ENCODE measurements at places on chromosomes 12 and 14.

GRCh38 chr12:67671892-67672291 is 23.3 kb downstream of the DYRK2 start:
- no peak for DNase-seq

GRCh38 chr14:71985538-71986189 is 53.4 kb downstream of the RGS6 start:
- DNase-seq, result no peak

- DNase-seq, result no peak
Measured at GRCh38 chr14:21205678-21206581, 50.1 kb upstream of the OR5AU1 start.

DNA sequence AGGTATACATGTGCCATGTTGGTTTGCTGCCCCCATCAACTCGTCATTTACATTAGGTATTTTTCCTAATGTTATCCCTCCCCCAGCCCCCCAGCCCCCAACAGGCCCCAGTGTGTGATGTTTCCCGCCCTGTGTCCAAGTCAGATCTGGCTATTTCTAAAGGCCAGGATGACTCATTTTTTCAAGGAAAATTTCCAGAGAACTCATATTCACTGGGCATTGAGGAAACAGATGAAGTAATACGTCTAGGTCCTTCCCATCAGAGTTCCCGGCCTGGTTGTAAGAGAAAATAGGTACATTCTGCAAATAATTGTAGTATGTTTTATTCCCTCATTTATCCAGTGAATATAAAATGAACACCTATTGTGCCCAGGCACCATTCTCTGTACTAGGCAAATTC is 345.2 kb downstream of the BCL11B start:
- no peak for DNase-seq

- no peak for DNase-seq
Measured at GRCh38 chr12:6223545-6223944, 23.3 kb downstream of the CD9 start.

- no peak for DNase-seq
Measured at GRCh38 chr14:24314377-24315193, 3.3 kb downstream of the LTB4R start.

DNA sequence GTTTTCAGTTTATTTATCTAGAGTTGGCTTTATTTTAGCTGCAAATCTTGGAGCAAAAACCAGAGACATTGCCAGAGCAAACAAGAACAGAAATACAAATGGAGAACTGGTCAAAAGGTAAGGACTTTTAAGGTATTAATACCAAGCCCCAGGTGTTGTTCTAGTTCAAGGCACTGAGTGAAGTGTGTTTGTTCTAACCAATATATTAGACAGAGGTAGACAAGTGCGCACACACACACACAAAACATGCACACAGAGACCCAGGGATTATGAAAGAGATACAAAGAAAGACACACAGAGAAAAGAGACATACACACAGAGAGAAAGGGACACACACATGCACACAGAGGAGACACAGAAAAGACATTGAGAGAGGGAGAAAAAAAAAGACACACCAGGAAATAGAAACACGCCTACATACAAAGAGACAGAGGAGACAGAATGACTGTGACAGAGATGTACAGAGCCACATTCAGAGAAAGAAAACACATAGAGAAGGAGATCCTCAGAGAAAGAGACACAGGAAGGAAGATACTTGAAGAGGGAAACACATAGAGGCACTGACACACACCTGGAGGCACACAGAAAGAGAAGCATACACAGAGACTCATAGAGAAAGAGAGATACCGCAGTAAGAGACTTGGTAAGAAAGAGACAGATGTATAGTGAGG is 50.2 kb downstream of the MIPOL1 start:
- no peak for DNase-seq

GRCh38 chr12:54975875-54976274 is 8.7 kb downstream of the TESPA1 start:
- DNase-seq, result no peak

- no peak for DNase-seq
Measured at GRCh38 chr12:49825360-49825970, 2.7 kb downstream of the NCKAP5L start.

GRCh38 chr14:66066981-66067776 is 419.0 kb upstream of the CCDC196 start:
- peak; percentile 79 for DNase-seq

GRCh38 chr12:6843118-6843902 is 2.6 kb downstream of the GNB3 start:
- DNase-seq, result no peak

DNA sequence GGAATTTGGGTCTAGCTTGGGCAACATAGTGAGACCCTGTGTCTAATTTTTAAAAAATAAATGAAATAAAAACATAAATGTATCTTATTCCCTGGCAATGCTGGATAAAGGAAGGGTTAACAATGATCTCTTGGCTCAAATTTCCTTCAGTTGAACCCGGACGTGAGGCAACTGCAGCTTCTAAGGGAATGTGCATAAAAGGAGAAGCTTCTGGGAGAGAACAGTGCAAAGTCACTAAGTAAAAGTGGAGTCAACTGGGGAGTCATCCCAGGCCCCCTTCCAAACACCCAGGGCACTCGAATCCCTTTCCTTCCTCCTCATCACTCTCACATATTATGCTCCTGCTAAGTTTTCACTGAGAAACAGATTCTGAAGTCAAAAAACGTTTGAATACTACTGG is 147.3 kb downstream of the PPM1H start:
- DNase-seq, result peak; percentile 51

- DNase-seq, result no peak
Measured at GRCh38 chr14:51834240-51834639, 26.2 kb upstream of the GNG2 start.

DNA sequence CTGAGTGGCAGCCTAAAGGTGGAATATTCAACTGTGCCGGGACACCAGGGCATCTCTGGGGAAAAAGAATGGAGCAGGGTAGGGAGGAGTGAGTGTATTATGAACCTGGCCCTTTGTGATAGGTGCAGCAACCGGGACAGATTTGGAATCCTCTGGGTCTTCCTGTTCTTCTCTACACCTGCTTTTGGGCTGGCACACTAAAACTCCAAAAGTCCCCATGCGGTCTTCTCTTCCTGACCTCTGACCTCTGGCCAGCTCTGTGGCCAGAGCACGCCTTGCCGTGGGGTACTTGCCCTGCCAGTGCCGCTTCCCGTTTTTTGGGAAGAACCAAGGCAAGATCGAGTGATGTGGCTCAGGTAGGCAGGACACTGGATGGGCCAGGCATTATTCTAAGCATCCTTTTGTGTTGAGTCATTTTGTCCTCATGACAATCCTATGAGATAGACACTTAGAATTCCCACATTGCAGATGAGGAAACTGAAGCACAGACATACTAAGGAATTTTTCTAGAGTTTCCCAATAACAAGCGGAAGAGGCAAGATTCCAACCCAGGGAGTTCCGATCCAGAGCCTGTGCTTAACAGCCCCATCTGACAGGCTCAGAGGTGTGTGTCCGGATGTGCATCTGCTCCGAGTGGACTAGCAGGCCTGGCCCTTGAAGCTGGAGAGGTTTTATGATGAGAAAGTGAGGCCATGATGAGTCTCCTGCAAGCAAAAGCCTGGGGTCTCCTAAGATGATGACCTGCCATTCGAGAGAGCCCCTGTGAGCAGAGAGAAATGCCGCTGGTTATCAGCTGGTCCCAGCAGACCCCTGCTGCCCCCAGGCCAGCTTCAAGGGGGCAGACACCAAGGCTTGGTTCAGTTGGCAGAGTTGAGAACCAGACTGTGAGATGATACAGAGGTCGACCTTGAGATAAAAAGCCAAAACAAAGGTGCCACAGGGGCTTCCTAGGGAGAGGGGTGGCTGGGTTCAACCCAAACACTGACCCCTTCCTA is 67.9 kb upstream of the ESRRB start:
- no peak for DNase-seq

DNA sequence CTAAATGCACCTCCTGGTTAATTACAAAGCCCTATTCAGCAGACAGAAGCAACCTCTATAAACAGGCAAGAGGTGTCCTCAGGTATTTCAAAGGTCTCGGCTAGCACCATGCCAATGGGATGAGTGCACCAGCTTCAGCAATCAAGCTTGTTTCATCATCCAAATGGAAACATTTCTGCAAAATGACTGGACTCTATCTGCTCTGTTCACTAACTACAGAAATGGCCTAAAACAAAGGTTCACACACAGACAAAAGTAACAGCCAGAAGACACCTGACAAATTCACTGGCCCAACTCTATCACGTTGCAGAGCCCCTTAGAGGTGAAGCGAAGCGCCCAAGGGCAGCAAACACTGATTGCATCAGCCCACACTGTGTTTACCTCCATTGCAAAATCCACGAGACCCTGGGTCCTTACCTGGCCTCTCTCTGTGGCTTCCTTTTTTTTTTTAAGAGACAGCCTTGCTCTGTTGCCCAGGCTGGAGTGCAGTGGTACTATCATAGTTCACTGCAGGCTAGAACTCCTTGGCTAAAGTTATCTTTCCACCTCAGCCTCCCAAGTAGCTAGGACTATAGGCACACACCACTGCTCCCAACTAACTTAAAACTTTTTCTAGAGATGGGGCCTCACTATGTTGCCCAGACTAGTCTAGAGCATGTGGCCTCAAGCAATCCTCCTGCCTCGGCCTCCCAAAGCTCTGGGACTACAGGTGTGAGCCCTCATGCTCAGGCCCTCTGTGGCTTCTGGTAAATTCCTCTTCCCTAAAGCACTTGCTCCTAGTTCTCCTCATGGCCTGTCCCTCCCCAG is 8.5 kb upstream of the SYNE3 start:
- peak; percentile 56 for DNase-seq

DNA sequence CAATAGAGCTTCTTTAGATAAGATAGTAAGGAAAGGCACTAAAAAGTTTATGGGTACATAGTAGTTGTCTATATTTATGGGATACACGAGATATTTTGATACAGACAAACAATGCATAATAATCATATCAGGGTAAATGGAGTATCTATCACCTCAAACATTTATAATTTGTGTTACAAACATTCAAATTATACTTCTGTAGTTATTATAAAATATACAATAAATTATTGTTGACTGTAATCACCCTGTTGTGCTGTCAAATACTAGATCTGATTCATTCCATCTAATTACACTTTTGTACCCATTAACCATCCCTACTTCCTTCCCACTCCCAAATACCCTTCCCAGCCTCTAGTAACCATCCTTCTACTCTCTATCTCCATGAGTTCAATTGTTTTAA is 179.7 kb downstream of the FOXG1 start:
- DNase-seq, result no peak

GRCh38 chr12:62252576-62252975 is 7.6 kb upstream of the USP15 start:
- DNase-seq, result no peak

DNA sequence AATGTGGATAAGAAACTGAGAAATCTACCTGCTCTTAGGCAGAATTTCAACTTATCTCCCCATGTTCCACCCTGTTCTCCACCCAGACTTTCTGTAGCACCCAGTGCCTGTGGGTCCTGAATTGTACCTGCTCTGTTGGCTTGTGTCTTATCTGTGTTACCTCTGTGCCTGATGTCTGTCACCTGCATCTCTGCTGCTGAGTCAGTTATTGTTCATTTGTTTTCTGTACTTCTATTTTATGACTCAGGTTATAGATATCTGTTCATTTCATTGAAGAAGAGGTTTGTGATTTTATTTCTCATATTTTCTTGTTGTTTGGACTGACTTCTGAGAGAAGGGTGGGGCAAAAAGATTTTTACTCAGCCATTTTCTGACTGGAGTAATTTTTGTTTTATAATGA is 11.7 kb downstream of the SOCS4 start:
- no peak for DNase-seq

DNA sequence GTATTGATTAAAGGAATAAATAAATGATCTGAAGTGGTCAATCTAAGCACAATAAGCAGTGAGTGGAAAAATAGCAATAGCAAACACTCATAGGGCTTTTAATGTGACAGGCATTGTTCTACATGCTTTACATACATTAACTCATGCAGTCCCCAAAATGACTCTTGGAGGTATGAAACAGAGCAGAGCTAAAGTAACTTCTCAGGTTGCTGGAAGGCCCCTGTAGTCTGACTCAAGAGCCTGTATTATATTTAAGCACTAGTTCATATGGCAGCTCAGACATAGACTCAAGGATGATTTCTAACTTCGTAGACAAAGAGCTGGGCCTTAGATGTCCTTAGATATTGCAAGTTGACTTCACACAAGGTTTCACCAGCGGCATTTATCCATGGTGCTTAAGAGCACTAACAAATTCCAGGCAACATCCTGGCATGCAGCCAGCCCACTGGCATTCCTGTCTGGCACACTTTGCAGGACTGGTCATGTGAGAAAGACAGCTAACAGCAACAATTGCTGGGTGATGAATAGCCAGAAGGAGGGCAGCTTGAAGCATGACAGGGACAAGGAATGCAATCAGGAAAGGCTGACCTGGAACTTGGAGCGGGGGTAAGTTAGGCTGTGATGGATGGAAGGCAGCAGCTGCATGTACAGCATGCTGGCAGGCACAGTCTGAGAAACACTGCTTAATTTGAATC is 22.9 kb upstream of the KTN1 start:
- DNase-seq, result peak; percentile 91

DNA sequence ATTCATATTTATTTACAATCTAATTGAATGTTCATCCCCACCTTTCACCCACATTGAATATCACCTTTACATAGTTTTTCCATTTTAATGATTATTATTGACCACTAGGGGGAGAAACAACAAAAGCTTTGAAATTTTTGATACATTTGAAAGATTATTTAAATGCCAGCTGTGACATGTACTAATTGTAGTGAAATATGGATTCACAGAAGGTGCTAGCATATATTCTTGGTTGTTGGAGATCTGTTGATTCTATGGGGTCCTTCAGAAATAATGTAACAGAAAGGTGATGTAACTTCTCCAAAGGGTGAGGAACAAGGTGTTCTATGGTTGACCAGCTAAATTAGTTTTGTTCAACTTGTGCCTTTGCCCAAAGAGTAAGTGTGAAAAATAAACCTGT is 22.4 kb upstream of the GPR33 start:
- peak; percentile 15 for DNase-seq

- DNase-seq, result no peak
Measured at GRCh38 chr14:61478971-61479473, 157.6 kb downstream of the PRKCH start.

DNA sequence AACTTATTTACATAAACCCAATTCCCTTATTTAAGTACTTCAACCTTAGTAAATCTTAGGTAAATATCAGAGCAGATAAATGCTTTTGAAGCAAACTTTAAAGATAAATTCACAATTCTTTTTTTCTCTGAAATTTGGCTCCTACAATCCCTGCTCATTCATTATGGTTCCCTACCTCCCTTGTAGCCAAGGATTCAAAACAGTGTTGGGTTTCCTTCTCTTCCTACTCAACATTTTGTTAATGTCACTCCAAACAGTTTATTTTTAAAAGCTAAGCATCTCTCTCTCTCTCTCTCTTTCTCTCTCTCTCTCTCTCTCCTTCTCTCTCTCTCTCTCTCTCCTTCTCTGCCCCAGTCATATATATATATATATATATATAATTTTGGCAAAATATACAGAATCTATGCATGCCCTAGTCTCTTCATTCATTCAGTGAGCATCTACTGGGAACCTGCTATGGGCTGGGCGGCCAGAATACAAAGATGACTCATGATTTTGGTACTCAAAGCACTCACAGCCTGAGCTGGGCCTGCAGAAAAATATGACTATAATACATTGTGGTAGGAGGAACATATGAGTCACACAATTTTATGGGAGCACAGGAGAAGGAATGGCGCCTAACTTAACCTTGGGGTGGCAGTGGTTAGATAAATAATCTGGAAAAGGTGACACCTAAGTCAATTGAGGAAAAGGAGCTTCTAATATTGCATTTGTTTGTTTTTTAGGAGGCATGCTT is 123.7 kb upstream of the DHRS4 start:
- peak; percentile 96 for DNase-seq

- DNase-seq, result no peak
Measured at GRCh38 chr14:99763527-99764221, 29.5 kb upstream of the EML1 start.

Data from fibroblast of skin of right quadriceps (primary cell).